ENCODE measurements at places on chromosomes 1 and 21. TPM values are rescaled to one million over a fixed set of nuclear protein-coding genes. Genes with fewer than 3 reads are reported as not detected.

Gene GREM2
- not detected for total RNA-seq

Gene NHLH1
- 0.04 TPM for total RNA-seq

Gene CYP4B1
- total RNA-seq, result not detected

Gene SPATA1
- 0.56 TPM for total RNA-seq

GRCh38 chr21:26097475-26097874 lies 73.1 kb downstream of the APP start:
- DNase-seq, result no peak

GRCh38 chr1:231411036-231411531 lies 11.0 kb downstream of the EGLN1 start:
- no peak for DNase-seq

DNA sequence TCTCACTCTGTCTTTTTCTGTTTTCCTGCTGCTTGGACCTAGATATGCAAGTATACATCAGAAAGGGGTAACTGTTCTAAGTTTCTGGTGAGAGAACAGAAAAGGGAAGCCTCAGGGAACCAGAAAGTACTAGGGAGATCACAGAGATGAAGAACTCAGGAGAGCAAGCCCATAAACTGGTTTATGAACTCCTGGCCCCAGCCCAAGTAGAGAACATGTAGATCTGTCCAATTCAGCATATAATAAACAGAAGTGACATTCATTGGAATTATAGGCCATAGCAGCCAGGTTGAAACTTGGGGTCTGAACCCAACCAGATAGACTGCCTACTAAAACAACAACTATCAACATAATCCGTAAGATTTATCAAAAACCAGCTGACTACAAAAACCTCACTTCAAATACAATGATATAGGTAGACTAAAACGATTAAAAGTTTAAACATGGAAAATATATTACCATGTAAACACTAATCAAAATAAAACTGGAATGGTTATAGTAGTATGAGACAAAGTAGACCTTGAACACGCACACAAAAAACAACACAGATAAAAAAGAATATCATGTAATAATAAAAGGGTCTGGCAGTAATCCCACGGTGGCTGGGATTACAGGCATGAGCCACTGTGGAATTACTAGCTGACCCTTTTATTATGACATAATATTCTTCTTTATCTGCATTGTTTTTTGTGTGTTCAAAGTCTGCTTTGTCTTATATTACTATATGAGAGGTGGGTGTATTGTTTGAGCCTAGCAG lies 65.0 kb downstream of the ZSWIM5 start:
- DNase-seq, result no peak

DNA sequence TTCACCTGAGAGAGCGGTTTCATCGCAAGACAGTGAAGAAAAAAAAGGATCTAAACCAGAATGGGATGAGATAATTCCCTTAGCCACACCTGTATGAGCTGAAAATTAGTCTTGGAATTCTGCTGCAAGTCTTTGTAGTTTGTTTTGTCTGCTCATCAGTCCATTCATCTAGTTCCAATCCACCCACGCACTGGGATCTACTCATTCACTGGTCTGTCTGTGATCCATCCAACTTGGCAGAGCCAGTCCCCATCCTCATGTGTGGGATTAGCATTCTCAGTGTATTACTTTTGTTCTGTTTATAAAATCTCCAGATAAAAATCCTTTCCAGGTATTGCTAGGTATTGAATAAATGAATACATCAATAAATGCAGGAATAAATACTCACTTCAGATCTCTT lies 266.5 kb upstream of the USP24 start:
- no peak for DNase-seq

DNA sequence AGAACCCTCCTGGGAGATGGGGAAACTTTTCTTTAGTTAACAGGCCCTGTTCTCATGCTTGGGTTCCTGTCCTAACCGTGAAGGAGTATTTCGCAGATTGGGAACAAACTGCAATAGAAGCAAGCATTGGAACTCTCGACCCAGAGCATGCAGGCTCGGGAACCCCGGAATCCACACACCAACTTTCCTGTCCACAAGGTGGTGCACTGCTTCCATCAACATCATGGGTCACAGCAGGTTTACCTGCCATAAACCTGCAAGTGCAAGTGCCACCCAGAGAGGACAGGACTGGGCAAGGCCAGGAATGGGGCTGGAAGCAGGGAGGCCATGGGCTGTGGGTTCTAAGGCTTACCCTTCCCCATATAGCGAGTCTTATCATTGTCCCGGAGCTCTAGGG lies 6.9 kb downstream of the ENO1 start:
- DNase-seq, result peak; percentile 58

DNA sequence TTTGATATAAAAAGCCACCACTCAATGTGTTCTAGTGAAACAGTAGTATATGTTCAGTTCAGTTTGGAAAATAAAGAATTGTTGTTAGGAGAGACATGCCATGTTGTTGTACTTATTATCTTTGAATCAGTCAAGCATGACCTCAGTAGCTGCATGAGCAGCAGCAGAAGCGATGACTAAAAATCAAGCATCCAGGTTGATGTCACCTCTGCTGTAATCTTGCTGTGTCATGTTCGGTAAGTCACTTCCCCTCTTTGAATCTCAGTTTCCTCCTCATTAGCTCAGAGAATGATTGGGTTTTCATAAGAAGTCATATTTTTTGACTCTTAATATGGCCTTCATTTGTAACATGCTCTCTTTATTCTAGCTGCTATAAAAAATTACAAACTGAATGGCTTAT lies 428.4 kb upstream of the B3GALT2 start:
- DNase-seq, result peak; percentile 57

GRCh38 chr1:244802041-244802440 lies 33.4 kb upstream of the COX20 start:
- no peak for DNase-seq

- no peak for DNase-seq
Observed at GRCh38 chr21:44524414-44525371, 15.3 kb downstream of the KRTAP10-1 start.

GRCh38 chr1:6348511-6349191 lies 44.9 kb downstream of the ACOT7 start:
- DNase-seq, result no peak

GRCh38 chr1:94335447-94335846 lies 82.7 kb upstream of the ABCD3 start:
- no peak for DNase-seq

- DNase-seq, result peak; percentile 88
Observed at GRCh38 chr1:10378081-10378841, 20.6 kb upstream of the PGD start.

DNA sequence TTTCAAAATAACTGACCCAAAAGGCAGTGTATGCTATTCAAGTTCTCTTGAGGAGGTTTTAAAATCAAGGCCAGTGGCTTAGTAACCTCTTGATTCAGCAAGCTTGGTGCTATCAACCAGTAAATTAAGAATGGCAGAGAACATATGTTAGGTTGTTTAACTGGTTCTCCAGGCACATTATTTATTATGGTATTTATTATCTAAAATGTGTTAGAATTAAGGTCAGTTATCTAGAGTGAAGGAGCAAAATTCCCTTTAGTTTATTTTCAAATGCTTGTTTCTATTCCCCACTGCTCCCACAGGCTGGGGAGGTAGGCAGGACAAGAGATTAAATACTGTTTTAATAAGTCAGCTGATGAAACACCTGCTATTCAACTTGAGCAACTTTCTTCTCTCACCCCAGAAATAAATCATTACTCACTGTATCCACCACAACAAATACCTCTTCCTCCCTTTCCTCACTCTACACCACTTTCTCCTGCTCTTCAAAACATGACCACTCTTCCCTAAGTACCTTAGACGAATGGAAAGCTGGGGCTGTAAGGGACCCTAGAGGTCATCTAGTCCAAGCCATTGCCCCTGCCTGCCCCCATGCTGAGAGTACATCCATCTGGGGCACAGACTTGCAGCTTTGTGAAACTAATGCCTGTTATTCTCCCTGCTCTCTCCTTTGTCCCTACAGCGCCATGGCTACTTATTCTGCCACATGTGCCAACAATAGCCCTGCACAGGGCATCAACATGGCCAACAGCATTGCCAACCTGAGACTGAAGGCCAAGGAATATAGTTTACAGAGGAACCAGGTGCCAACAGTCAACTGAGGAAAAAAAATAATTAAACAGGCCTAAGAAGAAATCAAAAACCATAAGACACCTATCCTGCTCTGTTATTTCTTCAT lies 71.7 kb downstream of the PRRX1 start:
- DNase-seq, result no peak

DNA sequence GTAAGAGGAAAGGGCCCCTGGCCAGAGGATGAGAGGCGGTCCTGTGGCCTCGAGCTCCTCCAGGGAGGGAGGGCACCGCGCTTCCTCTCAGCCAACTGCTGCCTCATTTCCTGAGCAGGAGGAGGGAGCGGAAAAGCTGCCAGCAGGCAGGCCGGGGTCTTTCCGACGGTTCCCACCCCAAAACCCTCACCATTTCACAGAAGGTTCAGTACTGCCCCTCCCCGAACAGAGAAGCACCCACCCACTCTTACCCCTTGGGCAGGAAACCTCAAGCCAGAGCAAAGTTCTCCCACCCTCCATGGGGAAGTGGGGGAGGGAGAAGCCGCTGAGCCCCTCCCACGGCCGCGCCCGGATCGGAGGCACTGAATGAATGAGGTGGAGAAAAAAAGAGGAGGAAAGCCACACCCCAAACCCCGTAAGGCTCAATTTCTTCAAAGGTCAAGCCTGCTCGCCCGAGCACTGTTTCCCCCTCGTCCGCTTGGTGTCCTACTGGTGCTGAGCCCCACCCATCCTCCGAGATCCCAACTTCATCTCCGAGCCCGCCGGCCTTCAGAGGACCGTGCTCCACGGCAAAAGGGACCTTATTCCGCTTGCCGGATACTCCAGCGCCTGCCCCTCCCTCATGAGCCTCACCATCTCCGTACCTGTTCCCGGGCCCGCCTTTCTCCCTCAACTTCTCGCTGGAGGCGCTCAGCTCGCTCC lies 9.4 kb downstream of the TPM3 start:
- DNase-seq, result peak; percentile 80

DNA sequence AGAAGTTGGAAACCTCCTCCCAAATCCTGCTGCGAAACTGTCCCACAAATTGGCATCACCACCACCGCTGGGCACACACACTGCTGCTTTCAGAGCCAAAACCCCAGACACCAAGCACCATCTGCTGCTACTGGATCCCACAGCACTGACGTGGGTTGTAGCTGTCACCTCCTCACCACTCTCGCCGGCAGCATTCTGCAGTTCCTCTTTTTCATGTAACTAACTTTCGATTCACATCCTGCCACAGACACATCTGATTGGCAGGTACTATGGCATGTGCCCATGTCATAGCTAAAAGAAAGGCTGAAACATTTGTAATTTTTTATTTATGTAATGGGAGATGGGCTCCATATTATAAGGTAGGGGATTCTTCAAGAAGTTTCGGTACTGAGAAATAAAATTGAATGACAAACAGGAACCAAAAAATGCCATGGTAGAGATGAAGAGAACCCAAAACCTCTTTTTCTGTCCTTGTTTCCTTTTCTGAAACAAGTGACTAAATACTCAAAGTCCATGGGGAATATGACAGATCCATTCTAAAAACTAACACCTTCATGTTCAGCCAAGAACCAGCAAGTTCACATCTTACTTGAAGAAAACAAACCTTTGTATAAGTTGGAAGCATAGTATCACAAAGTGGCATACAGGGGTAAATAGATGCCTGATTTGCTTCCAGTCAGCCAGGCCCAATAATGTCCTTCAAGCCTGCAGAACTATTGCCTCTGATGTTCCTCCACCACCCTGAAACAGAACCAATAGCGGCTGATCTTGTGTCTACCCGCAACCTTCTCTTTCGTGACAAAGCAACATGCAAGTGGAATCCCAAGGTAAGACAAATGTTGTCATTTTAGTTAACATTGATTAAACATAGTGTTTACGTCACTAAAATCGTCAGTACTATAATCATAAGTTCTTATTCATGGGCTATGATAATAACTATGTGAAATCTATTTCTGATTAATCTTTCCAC lies 26.6 kb upstream of the RGS13 start:
- DNase-seq, result no peak

DNA sequence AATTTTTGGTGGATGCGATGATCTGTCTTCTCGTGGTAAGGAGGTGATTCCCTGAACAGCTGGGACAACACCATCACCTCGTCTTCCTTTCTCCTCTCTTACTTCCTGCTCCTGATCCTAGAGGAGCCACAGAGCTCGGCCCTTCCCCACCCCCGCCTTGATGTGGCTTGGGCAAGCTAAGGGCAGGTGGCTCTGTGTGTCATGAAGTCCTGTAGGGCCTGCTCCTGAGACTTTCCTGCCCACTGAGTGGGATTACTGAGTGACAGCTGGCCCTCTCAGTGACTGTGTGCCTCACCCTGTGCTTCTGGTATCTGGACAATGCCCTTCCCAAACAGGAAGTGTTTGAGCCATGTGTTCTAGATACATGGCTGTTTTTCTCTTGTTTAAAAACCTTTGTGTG lies 153.0 kb downstream of the KCNJ6 start:
- DNase-seq, result no peak

DNA sequence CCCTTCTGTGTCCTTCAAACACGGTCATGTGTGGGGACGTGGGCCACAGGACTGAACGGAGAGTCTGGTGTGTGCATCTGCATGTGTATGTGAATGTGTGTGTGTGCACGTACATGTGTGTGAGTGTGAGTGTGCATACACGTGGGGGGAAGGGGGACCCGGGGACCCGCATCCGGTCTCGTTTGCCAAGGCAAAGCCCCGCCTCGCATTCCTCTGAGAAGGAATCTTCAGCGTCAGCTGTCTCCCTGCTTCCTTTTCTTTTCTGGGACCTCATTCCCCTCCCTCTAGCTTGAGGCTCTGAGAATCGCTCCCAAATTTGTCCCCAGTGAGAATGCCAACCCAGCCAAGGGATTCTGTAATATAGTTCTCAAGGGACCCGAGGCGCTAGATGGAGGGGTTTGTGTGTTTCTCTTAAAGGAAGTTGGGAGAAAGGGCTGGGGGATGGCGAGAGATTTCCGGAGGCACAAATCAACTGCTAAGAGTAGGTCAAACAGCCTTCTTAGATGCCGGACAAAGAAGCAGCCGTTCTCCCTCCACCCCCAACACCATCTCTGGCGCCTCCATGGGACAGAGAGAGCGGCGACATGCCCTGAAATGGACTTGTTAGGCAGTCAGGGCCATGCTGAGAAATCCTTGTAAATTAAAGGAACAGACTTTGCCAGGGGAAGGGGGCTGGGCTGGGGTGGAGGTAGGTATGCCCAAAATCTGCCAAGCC lies 6.6 kb downstream of the IFFO2 start:
- no peak for DNase-seq

DNA sequence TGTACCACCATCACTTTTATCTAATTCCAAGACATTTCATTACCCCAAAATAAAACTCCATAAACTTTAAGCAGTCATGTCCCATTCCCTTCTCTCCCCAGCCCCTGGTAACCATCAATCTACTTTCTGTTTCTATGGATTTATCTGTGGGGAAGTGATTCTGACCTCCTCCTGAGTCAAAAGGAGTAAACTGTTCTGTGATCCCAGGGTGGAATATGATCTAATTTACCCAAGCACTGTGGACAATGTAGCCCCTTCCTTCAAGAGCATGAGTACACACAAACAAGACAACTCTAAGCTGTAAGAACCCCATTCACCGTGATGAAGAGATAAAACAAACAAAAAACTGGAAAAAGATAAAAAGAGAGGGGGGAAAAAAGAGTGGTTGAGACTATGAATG lies 77.9 kb downstream of the PLPP3 start:
- no peak for DNase-seq

GRCh38 chr1:7351649-7352048 lies 419.4 kb upstream of the VAMP3 start:
- no peak for DNase-seq

Data from foreskin keratinocyte (primary cell).